Mesothelial cell of epicardium (in vitro differentiated cells): ENCODE measurements at places on chromosomes 3 and 15. TPM values are rescaled to one million over a fixed set of nuclear protein-coding genes. Genes with fewer than 3 reads are reported as not detected.

The IL17RE gene
- total RNA-seq = 22.1 to 24.1 TPM (median 23.6 TPM) in 3 replicates

The ZNF717 gene
- 15.7 to 18.2 TPM (median 17.1 TPM) in 3 replicates for total RNA-seq

The DUOXA2 gene
- total RNA-seq = not detected in 3 replicates

The NR1I2 gene
- total RNA-seq = 0.07 to 0.20 TPM (median 0.11 TPM) in 3 replicates

The TMEM202 gene
- total RNA-seq = not detected in 3 replicates

DNA sequence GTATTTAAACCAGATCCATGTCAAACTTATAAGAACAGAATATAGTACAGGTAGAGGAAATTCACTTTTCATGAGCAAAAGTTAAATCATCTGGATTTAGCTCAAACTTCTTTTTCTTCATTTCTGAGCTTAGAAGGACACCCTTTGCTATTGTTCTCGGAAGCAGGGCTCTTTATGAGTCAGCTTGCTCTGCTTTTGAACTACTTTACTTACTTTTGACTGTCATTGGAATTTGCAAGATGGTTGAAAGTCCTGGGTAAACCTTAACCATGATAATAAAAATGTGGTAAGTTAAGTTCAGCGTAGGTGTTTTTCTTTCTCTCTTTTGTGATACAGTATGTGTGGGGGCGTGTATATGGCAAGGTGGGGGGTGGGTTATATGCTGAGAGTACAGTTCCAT, 312.7 kb upstream of the DPH6 start:
- peaks cover 21% of the 10 kb centered on the region for H3K4me1 ChIP-seq
- H3K36me3 ChIP-seq = peaks cover 4% of the 10 kb centered on the region
- peak overlapping the region; percentile 64 for H3K27ac ChIP-seq

DNA sequence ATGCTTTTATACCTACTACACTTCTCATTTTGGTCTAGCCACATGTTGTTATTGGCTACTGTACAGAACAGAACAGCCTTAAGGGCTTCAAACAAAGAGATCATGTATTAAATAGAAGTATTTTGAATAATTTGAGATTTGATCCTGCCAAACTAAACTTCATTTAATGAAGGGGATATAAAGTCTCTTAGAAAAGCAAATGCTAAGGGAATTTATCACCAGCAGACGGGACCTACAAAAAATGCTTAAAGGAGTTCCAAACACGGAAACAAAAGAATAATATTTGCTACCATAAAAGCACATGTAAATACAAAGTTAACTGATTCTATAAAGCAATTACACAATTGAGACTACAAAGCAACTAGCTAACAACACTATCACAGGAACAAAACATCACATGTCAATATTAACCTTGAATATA, 23.6 kb upstream of the FMN1 start:
- DNase-seq = no peak
- H3K27me3 ChIP-seq = no peaks in the 10 kb centered on the region
- no peak overlapping the region for H3K27ac ChIP-seq
- H3K4me3 ChIP-seq = no peak overlapping the region
- peaks cover 6% of the 10 kb centered on the region for H3K4me1 ChIP-seq
- H3K36me3 ChIP-seq = no peaks in the 10 kb centered on the region

DNA sequence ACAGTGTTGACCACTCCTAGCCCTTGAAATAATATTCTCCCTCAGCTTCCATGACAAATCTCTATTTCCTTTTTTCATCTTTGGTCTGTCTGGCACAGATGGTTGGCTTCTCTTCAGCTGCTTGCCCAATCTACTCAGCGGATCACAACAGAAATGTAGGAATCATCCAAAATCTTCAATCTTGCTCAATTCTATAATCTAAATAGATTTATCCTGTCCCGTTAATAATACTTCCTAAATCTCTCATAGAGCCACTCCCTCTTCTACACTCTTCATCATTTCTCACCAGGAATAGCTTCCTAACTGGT, 3.8 kb downstream of the PEAK1 start:
- H3K4me1 ChIP-seq = peaks cover 35% of the 10 kb centered on the region
- H3K36me3 ChIP-seq = no peaks in the 10 kb centered on the region
- no peak overlapping the region for H3K4me3 ChIP-seq
- no peaks in the 10 kb centered on the region for H3K27me3 ChIP-seq
- no peak for DNase-seq
- no peak overlapping the region for H3K27ac ChIP-seq

- peak overlapping the region; percentile 64 for H3K4me3 ChIP-seq
- peaks cover 15% of the 10 kb centered on the region for H3K27me3 ChIP-seq
- H3K36me3 ChIP-seq = peaks cover 7% of the 10 kb centered on the region
- peaks cover 14% of the 10 kb centered on the region for H3K4me1 ChIP-seq
- peak overlapping the region; percentile 48 for H3K27ac ChIP-seq
- DNase-seq = peak; percentile 95
Measured at GRCh38 chr3:48661501-48662144, 1.1 kb downstream of the CELSR3 start.

DNA sequence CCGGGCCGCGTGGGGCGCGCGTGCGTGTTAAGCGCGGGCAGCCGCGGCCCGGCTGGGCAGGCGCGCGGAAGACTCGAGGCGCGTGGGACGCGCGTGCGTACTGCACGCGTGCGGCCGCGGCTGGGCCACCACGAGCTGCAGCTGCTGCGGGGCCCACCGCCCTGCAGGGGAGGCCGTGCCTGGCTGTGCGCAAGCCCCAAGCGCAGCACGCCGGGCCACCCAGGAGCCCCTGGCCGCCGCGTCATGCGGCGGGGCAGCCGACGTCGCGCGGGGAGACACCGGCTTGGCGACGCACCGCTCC, 590 bp upstream of the TRIM71 start:
- H3K27ac ChIP-seq = no peak overlapping the region
- peaks cover 44% of the 10 kb centered on the region for H3K4me1 ChIP-seq
- peak; percentile 52 for DNase-seq
- peaks cover 43% of the 10 kb centered on the region for H3K27me3 ChIP-seq

- no peaks in the 10 kb centered on the region for H3K4me1 ChIP-seq
- peaks cover 11% of the 10 kb centered on the region for H3K27me3 ChIP-seq
- H3K27ac ChIP-seq = no peak overlapping the region
- H3K4me3 ChIP-seq = no peak overlapping the region
- DNase-seq = no peak
Measured at GRCh38 chr3:57288403-57288802, 4.1 kb downstream of the ASB14 start.

DNA sequence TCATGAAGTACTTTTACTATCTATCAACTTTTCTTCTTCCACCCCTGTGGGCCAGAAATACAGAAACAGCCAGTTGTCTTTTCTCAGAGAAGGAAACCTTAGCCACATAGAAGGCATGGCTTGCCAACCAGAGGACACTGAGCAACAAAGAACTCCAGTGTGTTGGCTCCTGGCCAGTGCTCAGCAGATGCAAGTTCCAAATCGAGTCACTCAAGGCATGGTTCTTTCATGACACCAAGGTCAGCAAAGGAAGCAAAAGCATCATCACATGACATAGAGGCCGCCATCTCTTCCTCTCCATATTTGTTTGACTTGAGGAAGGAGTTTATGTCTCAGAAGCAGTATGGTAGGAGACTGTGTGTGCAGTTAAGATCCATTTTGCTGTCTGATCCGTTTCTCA, 92.2 kb downstream of the MYLK start:
- peaks cover 28% of the 10 kb centered on the region for H3K4me1 ChIP-seq
- H3K36me3 ChIP-seq = no peaks in the 10 kb centered on the region
- peaks cover 3% of the 10 kb centered on the region for H3K27me3 ChIP-seq
- H3K4me3 ChIP-seq = no peak overlapping the region
- no peak for DNase-seq

- H3K4me3 ChIP-seq = no peak overlapping the region
- H3K4me1 ChIP-seq = no peaks in the 10 kb centered on the region
- no peak for DNase-seq
- H3K36me3 ChIP-seq = no peaks in the 10 kb centered on the region
Measured at GRCh38 chr3:10495003-10495402, 10.4 kb downstream of the ATP2B2 start.

DNA sequence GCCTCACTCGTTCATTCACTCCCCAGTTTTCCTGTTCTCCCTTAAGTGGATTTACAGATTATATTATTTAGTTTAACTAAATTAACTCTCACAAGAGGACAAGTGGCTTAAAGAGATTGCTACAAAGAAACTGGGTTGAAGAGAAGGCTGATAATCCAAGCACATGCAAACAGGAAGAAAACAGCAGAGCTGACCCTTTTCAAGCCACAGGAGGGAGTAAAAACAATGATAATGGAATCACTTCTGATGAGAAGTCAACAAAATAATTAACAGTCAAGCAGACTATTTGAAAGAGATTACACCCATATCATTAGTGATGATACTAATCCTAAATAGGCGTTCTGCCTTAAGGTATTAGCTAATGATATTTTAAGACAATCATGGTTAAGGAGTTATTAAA, 31.7 kb downstream of the BOC start:
- H3K4me3 ChIP-seq = no peak overlapping the region
- peaks cover 68% of the 10 kb centered on the region for H3K4me1 ChIP-seq
- DNase-seq = no peak
